ENCODE measurements at places on chromosomes 4 and X.
A peak's percentile ranks its signal among the peaks of the same experiment; 100 is the strongest.

DNA sequence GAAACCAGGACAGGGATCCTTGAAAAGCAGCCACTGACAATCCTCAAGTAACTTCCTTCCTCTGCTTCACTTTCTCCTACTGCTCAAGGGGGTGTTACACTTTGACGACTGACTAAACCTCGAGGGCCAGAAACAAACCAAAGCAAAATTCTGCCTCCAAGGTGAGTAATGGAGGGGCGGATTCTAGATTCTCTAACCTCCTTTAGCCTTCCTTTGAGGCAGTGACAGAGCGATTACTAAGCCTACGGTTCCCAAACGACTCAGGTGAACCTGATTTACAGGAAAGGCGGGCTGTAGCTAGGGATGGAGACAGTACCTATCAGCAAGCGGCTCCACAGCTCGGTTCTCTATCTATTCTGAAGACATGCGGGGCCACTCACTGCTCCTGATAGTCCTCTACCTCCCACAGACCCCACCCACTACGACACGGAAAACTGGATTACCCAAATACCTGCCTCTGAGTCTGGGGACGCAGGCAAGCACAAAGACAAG, 487 bp downstream of the TBCK start:
- no peak for DNase-seq

GRCh38 chrX:53075011-53075410, 7.2 kb upstream of the TSPYL2 start:
- no peak for DNase-seq

DNA sequence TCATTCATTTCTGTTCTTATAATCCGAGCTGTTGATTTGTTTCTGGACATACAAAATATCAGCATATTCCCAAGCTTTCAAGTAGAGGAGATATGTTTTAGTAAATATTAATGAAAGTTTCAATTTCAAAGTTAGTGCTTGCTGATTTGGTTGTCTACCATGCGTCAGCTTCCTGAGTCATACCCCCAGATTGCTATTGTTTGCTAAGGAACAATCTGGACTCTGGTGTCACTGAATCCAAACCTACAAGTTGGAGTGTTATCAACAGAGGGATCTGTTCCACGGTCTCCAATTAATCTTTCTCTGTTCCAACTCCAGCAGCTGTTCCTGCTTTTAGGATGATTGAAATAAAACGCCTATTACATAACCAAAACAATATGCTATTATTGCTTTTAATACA, 96.1 kb upstream of the FAM9A start:
- no peak for DNase-seq

GRCh38 chrX:134734466-134734952, 76.2 kb upstream of the PLAC1 start:
- peak; percentile 77 for DNase-seq

DNA sequence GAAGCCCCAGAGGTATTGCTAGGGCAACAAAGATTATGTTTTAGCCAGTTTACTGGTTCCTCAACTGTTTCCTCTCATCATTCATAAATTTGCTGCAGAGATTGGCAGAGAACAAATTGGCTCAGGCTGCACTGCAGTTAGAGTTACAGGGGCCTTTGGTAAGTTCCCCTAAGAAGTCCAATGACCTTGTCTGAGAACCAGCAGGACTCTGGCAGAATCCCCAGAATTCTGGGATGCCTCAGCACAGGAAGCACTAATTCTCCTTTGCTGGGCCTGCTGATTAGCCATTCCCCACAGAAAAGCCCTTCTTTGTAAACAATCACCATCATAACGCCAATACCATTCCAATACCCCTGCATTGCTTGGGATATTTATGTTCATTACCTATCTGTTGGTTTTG, 151.3 kb downstream of the USP46 start:
- DNase-seq, result no peak

- DNase-seq, result no peak
Measured at GRCh38 chr4:174349156-174349555, 65.4 kb downstream of the CEP44 start.

DNA sequence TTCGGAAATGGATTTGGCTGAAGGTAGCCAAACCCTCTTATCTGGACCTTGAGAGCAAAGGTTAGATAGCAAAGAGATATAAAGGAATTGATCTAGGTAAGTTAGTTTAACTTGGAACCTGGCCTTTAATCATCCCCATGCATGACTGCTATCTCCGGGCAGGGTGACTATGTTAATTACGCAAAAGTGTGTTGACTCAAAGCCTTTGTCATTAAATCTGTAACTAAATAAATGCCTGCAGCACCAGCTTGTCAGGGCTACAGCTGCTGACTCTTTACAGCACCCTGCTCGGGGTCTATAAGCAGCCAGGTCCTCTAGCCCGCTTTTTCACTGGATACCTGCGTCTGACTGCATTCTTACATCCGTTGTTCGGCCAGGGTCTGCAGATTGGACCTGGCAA, 201.7 kb downstream of the TBCK start:
- no peak for DNase-seq

DNA sequence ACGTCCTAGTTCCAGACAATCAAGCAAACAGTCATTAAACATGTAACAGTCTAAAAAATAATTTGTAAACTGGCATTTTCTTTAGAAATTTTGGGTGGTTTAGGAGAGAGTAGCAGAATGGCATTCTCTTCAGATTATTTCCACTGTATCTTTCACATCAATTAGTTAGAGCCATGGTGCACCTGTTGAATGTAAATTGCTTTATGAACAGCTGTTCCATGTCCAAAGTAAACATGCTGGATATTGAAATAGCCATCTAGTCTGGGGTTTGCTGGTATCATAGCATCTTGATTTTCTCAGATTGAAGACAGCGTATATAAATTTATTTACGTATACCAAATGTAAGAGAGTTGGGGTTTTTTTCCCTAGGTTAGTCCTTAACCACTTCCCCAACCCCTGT, 143.6 kb downstream of the RCHY1 start:
- no peak for DNase-seq

DNA sequence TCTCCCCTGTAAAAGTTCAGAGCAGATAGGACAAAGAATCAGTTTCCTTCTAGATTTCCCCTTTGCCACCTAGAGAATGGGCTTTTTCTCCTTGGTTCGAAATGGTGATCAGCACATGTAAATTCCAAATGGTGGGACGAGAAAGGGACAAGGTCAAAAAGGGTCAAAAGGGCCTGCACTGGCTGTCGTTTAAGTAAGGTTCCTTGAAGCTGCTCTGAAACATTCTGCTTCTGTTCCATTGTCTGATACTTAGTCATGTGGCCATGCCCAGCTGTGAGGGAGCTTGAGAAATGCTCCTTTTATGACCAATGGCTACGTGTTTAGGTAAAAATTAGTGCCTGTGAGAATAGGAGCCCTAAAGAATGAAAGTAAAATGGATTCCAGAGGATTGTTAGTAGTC, 165.9 kb upstream of the CENPE start:
- no peak for DNase-seq

DNA sequence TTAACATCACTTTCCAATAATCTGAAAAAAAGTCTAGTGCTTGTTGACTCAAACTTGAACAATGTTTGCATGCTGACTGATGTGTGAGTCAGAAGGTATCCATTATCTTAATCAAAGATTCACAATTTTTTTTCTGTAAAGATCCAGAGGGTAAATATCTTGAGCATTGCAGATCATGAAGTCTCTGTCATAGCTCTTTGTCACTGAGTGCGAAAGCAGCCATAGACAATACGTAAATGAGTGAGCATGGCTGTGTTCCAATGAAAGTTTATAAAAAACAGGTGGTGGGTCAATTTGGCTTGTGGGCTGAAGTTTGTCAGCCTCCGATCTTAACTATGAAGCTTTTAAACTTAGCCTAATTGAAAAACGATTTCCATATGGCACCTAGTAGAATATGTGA, 37.7 kb downstream of the NHS start:
- DNase-seq, result peak; percentile 71

GRCh38 chr4:121308828-121309227, 72.0 kb downstream of the QRFPR start:
- DNase-seq, result no peak

DNA sequence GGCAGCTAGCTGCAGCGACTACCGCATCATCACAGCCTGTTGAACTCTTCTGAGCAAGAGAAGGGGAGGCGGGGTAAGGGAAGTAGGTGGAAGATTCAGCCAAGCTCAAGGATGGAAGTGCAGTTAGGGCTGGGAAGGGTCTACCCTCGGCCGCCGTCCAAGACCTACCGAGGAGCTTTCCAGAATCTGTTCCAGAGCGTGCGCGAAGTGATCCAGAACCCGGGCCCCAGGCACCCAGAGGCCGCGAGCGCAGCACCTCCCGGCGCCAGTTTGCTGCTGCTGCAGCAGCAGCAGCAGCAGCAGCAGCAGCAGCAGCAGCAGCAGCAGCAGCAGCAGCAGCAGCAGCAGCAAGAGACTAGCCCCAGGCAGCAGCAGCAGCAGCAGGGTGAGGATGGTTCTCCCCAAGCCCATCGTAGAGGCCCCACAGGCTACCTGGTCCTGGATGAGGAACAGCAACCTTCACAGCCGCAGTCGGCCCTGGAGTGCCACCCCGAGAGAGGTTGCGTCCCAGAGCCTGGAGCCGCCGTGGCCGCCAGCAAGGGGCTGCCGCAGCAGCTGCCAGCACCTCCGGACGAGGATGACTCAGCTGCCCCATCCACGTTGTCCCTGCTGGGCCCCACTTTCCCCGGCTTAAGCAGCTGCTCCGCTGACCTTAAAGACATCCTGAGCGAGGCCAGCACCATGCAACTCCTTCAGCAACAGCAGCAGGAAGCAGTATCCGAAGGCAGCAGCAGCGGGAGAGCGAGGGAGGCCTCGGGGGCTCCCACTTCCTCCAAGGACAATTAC, 1.4 kb downstream of the AR start:
- no peak for DNase-seq

- peak; percentile 92 for DNase-seq
Measured at GRCh38 chr4:140237616-140238350, 83.8 kb upstream of the MAML3 start.

DNA sequence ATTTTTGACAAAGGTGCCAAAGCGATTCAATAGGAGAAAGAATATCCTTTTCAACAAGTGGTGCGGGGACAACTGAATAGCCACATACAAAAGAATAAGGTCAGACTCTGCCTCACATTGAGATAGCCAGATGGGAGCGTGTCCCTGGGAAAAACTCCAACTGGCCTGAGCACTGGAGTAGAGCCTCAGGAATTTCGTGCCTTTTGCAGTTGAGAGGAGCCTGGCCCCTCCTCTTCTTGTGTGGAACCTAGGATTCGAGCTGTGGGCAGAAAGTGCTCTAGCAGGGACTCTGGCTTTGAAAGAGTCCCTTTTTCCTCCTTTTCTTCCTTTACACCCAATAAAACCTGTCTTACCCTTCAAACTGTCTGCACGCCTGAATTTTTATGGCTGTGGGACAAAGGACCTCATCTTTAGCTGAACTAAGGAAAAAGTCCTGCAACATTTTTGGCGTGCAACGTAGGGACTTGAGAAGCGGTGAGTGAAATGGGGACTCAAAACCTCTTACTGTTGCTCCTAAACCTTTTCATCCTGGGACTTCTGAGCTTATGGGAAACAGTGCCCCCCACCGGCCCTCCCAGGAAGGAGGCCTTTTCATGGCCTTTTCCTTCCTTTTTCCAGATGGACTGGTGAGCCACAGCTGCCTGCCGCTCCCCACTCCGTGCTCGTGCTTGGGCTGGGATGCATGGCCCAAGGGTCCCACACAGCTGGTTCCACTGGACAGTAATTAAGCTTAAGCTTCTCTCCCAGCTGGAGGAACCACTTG, 68.6 kb downstream of the BMP15 start:
- DNase-seq, result no peak

- DNase-seq, result no peak
Measured at GRCh38 chr4:24935856-24936255, 23.0 kb upstream of the CCDC149 start.

DNA sequence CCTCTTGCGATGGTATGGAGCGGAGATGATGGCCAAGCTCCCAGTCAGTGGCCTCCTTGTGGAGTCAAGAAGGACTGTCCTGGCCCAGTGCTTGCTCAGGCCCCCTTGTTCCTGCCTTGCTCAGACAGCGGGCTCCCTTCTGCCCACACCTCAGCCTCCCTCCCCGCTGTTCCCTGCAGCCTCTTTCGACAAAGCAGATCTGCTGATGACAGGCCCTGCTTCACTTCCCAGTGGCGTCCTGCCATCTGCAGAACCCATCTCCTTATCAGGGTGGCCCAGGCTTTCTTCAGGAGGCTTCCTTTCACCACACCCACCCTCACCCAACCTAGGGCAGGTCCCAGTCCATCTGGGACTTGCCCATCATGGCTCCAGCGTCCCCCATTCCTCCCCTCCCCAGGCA, 80.0 kb downstream of the CLDN34 start:
- no peak for DNase-seq

DNA sequence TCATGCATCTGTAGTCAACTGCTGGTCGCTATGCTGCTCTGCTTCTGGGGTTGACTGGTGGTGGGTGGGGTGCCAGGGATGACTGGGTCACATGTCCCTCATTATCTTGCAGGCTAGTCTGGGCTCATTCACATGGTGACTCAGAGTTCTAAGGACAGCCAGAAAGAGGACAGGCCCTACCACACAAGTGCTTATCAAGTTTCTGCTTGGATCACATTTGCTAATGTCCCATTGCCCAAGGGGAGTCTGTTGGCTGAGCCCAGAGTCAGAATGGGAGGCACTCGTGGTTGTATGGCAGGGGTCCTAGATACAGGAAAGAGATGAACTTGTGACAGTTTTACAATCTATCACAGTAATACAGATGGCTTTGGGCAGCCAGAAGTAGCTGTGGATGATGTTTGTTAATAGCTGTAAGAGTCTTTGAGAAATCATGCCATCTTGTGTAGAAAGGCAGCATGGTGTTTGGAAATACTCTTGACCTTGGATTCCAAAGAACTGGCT, 221.3 kb downstream of the GPAT3 start:
- DNase-seq, result no peak

DNA sequence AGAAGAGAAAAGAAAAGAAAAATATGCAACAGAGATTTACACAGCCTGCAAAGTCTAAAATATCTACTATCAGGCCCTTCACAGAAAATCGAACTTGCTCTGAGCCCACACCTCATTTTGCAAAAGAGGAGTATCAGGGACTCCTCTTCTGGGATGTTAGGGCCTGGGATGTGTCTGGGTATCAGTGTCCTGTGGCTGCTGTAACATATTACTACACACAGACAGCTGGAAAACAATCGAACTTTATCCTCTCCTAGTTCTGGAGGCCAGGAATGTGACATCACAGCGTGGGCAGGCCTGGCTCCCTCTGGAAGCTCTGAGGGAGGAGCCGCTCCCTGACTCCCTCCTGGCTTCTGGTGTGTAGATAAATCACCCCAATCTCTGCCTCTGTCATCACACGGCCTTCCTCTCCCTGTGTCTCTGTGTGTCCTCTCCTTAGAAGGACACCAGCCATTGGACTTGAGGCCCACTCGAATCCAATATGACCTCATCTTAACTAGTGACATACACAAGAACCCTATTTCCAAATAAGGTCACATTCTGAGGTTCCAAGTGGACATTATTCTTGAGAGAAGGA, 52.9 kb downstream of the PPP2R2C start:
- DNase-seq, result no peak

DNA sequence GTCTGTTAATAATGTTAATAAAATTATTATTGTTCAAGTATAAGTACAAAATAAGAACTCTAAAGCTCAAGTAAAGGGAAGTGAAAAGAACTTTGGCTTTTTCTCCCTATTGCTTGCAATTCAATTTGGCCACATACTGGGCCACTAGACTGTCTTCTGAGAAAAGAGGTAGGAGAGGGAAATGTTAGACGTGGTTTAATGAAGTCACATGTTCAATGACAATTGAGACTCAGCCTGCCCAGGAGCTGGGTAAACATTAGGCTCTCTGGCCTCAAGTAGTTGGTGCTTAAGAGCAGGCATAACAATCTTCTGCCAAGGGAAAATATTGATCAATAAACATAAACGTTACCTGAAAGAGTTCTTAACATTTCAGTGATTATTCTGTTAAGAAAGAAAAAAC, 15.1 kb upstream of the PRSS12 start:
- DNase-seq, result no peak

- no peak for DNase-seq
Measured at GRCh38 chr4:6957994-6958393, 48.4 kb downstream of the TBC1D14 start.

GRCh38 chr4:169185133-169185956, 85.4 kb downstream of the SH3RF1 start:
- DNase-seq, result no peak

All from fibroblast of skin of left biceps (primary cell).